Muscle of back (tissue), 13 donors: ENCODE measurements at places on chromosomes 3 and 15. TPM values are rescaled to one million over a fixed set of nuclear protein-coding genes. Genes with fewer than 3 reads are reported as not detected.

DNA sequence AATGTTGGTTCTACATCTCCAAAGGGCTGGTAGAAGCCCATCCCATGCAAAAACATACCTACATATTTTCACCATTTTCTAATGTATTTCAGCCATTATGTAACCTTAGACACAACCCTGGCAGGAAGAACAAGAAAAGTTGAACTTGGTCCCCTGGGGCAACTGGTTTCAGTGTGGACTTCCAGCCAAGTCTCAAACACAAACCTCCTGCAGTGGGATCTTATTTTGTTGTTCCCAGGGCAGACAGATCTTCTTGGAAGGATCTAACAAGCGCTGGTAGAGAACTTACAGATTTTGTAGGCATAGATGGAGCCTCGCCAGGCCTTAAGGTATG lies 96.3 kb downstream of the ADAMTS17 start:
- DNase-seq, result no peak

DNA sequence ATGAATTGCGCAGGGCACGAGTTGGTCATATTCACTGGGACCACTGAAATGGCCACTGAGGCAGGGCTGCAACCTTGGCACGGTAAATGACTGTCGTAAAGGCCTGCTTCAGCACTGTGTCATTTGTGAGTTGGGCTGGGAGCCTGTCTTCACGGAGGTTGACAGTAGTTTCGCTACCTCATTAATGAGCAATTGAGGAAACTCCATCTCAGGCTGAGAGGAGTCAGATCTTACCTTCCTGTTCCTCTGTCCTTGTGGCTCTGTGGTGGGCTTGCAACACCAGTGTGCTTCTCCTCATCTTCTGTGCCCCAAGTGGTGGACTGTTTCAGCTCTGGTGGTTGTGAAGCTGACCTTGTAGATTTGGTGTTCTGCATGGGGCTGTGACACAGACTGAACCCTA lies 80.1 kb upstream of the EIF1B start:
- DNase-seq, result no peak

CD86 gene
- 2.8 TPM for polyA plus RNA-seq

DNA sequence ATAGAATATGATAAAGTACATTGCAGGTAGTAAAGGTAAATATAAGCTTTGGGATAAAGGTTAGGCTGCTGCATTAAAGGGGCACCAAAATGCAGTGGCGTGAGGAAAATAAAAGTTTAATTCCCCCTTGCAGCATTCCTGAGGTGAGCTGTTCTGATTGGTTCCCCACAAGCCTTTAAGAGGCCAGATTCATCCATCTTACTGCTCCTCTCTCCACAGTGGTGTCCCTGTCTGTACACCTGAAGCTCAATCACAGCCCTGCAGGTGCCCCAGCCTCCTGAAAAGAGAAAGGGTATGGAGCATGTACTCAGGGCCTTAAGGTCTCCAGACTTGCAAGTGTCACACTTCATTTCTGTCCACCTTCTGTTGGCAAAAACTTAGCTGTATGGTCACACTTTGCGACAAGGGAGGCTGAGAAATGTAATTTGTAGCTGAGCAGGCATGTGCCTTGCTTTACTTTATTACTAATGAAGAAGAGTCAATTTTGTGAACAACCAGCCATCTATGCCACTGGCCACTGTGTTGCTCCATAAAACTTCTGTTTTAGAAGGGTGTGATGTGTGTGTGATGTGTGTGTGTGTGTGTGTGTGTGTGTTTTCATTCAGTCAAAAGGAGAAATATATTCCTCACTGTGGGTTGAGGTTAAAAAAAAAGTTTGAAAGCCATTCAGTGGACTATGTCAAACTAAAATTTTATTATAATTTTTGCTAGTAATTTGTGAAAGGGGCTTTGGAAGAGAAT lies 12.8 kb downstream of the LACTB start:
- no peak for DNase-seq

DNA sequence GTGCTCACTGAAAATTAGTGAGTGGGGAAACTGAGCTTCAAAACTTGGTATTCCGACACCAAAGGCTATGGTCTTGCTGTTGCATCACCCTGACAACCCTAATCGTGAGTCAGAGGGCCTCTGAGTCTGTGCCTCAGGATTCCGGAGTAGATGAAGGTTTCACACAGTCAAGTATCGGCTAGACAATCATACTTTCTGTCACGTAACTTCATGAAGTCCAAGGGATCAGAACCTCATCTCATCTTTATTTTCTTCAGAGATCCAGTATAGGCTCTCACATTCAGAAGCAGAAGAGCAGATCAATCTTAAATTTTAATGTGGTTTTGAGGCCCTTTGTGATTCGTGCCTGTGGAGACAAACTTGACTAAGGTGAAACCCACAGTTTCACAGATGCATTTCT lies 26.1 kb upstream of the NECTIN3 start:
- no peak for DNase-seq

DNA sequence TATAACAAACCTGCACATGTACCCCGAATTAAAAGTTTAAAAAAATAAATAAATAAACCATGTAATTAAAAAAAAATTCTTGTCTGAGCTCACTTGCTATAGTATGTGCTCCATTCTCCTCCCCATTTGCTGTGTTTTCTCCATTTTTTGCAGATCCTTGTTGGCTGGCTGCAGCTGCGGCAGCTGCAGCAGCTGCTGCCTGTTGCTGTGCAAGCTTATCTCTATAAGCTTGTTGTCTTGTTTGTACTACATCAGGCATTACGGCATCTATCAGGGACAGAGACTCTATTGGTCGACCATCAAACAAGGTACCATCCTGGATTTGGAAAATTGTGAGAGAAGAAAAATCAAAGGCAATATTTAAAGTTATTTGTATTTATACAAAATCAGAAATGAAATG lies 145.9 kb downstream of the TBL1XR1 start:
- no peak for DNase-seq

SPTSSB gene
- 0.41 TPM for polyA plus RNA-seq

- no peak for DNase-seq
Measured at GRCh38 chr3:186386883-186387560, 25.0 kb upstream of the DGKG start.

DNA sequence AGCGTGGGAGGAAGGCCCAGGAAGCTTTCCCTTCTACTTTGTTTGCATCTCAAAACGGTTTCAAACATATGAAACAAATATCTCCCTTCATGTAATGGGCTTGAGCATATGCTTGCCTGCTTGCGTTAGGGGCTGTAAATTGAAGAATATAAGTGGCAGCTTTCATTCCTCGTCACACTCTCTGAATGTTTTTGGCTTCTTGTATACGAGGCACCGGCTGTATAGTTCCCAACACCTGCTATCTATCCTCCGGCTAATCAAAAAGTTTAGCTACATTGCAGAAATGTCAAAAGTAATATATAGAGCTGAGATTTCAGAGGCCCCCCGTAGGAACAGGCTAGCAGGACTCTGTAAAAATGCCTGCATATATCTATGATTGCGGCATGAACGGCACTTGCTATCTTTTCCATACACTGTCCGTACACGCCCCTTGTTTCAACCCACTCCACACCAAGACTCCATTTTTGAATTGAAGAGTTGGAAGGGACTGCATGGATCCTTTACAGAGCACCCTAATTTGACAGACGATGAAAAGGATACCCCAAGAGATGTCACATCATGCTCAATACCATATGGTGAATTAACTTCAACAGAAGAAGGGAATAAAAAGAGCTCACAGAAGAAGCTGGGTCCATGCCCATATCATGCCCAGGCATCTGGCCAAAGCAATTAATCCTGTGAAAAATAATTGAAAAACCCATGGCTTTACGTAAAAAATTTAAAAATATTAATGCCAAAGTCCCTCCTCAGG lies 2.5 kb downstream of the MASP1 start:
- no peak for DNase-seq
